Right lobe of liver (tissue), 6 donors: ENCODE measurements at places on chromosomes 3 and 15.

- no peak for DNase-seq
These were observed 14.8 kb upstream of the FRMD4B start for GRCh38 chr3:69400683-69401082.

- DNase-seq: no peak
These were observed 742.4 kb upstream of the NR2F2 start for GRCh38 chr15:95588056-95588455.

GRCh38 chr3:172466553-172467130, 18.4 kb upstream of the GHSR start:
- no peak for DNase-seq

DNA sequence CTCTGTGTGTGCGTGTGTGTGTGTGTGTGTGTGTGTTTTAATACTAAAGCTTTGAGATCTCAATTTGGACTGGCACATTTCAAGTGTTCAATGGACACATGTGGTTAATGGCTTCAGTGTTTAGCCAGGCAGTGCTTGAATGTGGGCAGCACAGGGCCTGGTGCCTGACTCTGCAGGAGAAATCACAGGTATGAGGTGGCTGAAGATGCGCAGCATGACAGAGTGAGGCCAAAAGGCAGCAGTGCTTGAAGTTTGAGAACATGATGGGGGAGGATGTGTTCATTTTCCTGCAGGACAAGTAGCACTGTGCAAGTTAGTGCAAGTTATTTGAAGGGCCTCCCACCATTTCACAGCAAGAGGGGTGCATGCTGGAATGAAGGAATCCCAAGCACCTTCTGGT, 620.5 kb upstream of the TBL1XR1 start:
- no peak for DNase-seq

DNA sequence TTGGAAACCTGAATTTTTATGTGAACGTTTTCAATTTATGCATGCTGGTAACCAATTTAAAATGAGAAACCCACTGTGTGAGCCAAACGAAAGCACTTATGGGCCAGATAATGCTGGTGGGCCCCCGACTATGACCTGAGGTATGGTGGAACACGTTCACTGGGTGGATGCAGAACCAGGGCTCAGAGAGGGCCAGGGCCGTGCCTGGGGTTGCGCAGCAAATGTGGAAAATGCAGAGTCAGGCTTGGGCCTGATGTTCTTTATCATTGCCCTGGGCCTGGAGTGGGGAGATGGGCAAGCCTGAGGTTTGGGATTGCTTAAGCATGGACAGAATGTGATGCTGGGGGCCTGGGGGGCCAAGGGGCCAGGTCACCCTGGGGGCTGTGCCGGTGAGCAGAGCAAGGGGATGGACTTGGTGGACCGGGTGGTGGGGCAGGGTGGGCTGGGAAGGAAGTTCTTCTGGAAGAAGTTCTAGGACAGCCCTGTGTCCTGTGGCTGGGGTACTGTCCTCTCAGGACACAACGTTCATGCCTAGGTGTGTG, 17.9 kb downstream of the FBLN2 start:
- no peak for DNase-seq

GRCh38 chr3:111485086-111485485, 56.9 kb upstream of the CD96 start:
- no peak for DNase-seq

- DNase-seq: no peak
These were observed 52.6 kb downstream of the MECOM start for GRCh38 chr3:169610888-169611291.

- no peak for DNase-seq
These were observed 259.2 kb downstream of the TJP1 start for GRCh38 chr15:29563112-29563511.

- no peak for DNase-seq
These were observed 106.6 kb downstream of the VGLL4 start for GRCh38 chr3:11536936-11537612.

DNA sequence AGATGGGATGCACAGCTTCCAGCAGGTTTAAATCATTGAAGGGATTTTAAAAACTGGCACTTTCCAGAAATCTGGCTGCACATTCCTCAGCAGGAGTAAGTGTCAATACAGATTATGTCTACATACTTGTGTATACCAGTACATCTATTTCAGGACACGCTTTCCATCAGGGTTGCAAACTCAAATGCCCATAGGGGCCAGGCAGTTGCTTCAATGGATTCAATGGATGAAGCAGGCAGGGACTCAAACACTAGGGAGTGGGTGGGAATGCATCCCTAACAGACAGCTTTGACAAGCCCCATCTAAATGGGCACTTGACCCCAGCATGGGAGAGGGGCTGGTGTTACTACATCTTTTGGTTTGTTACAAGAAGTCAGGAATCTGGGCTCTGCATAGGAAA, 136.8 kb downstream of the FOXP1 start:
- DNase-seq: no peak

GRCh38 chr3:127820221-127820825, 2.0 kb downstream of the MGLL start:
- DNase-seq: peak; percentile 82

GRCh38 chr15:20340931-20341661, 200.5 kb downstream of the GOLGA6L6 start:
- peak; percentile 78 for DNase-seq

DNA sequence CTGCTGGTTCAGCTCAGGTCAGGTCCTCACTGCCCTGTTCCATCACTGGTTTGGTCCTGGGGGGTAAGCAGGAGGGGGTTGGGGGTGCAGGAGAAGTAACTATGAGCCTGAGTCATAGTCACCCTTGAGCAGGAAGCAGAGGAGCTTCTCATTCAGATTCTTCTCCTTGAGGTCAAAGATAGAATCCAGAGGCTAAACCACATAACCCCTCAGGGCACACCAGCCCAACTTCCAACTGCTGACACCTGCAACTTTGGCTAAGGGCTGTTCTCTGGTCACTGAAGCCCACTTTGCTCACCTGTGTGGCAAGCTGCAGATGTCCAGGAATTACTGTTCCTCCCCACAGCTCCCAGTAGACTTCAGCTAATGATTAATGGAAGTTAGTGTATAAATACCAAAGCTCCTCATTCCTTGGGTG, 48.8 kb upstream of the LRRFIP2 start:
- no peak for DNase-seq

DNA sequence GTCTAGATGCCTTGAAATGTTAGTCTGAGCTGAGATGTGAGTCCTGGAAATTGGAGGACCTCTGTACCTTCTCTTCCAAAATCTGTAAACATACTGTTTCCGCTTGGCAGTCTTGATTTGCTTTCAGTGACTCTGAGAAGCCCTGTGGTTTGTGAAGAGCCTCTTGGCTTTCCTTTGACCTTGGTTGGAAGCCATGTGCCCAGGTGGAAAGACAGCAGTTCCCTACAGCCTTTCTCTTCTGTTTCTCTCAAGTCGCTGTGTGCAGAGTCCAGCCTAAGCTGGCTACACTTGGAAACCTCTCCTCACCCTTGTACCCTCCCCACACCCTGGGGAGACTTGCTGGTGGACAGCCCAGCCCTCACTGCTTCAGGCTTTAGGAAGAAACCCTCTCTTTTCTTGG, 129.8 kb upstream of the CTDSPL start:
- DNase-seq: no peak

DNA sequence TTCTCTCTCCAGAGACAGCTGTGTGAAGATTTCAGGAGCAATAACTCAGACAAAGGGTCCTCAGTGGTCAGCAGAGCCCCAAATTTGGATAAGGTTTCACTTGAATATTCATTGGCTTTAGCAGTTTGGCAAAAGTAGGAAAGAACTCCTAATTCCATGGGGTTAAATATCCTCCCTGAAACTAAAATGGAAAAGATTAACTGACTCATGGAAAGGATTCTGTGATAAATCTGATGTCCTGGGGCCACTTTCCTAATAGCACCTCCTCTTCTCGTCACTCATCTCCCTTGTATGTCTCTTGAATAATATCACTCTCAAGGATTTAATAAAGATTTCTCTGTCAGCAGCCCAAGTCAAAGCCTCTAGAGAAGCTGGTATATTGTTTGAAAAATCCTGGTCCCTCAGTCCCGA, 33.3 kb upstream of the TBC1D23 start:
- no peak for DNase-seq

DNA sequence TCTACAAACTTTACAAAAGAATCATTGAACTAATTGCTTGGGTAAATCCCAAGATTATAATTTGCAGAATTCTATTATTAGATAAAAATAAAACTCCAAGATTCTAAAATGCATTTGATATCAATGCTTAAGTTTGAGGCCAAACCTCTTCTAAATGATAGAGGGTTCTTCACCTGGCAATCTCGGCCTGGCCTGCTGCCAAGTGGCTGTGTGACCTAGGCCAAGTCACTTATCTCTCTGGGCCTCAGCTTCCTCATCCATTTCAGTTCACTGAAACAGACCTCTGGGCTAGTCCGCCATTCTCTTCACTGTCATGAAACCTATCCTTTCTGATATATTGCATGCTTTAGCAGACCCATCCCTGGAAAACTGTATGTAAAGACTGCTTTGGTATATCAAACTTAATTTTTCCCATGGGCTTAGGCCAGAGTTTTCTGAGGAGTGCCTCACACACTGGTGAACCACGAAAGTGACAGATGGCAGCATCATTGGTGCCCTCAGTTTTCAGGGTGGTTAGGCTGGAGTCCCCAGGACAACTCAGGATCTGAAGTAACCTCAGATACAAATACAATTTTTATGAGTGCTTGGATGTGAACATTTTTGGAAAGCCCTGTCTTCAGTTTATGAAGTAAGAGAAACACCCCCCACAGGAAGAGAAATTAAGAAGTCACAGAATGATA, 21.8 kb downstream of the NUDT16 start:
- DNase-seq: no peak

DNA sequence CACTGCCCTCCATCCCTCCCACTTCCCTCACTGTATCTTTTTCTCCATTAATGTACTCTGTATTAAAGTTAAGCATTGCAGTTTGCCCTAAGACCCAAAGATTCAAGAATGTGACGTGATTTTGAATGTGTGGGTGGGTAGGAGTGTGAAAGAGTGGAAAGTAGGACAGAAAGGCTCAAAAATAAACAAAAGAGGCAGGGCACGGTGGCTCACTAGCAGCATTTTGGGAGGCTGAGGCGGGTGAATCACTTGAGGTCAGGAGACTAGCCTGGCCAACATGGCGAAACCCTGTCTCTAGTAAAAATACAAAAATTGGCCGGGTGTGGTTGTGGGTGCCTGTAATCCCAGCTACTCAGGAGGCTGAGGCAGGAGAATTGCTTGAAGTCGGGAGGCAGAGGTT, 18.4 kb downstream of the TFRC start:
- no peak for DNase-seq

- DNase-seq: peak; percentile 33
These were observed 747 bp downstream of the MYL3 start for GRCh38 chr3:46862369-46863025.

DNA sequence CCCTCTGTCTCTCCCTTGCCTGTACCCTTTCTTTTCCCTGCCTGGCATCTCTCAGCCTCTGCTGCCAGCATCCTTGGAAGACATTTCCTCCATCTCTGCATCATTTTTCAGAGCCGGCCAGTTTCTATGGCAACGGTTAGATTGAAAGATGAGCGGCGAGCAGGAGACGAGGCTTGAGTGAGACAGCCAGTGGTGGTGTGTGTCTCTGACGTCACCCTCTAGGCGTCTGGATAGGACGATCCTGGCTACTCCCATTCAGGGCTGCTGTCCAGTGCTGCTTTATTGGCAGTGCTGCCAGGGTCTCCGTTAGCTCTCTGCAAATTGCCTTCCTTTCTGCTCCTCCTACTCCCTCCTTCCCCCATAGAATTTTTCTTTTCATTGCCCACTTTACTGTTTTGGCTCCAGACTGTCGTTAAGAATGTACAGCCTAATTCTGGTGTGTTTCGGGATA, 57.9 kb downstream of the TRAK1 start:
- DNase-seq: no peak

GRCh38 chr15:57003418-57003817, 85.0 kb downstream of the TCF12 start:
- DNase-seq: no peak

GRCh38 chr3:64147211-64147610, 78.1 kb downstream of the PRICKLE2 start:
- DNase-seq: no peak

DNA sequence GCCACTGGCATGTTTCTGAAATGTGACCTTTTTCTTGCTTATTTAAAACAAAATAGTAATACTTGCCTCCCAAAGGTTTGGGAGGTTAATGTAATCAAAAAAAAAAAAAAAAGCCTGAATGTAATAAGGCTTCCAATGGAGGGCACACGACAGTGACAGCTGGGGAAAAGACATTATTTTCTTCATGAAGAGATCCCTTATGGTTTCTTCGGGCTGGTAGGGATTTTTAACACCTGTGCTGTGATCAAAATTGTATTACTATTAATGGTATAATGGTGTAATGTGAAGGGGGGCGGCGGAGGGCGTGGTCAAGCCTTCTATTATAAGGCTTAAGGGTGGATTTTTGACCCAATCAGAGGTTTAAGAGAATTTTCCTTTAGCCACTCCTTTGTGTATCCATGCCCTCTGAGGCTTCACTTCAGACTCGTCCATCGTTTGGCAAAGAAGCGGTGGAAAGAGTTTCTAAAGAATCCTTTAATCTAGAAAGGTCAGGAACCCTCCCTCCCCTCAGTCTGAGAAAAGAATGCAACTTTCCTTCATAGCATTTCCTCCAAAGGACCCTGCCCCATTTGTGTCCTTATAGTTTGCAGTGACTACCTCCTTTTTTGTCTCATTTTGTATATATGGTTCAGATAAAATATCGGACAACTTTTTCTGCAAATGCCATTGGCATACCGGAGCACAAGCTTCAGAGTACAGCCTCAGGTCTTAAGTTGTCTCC, 89.5 kb upstream of the CHD2 start:
- DNase-seq: no peak

DNA sequence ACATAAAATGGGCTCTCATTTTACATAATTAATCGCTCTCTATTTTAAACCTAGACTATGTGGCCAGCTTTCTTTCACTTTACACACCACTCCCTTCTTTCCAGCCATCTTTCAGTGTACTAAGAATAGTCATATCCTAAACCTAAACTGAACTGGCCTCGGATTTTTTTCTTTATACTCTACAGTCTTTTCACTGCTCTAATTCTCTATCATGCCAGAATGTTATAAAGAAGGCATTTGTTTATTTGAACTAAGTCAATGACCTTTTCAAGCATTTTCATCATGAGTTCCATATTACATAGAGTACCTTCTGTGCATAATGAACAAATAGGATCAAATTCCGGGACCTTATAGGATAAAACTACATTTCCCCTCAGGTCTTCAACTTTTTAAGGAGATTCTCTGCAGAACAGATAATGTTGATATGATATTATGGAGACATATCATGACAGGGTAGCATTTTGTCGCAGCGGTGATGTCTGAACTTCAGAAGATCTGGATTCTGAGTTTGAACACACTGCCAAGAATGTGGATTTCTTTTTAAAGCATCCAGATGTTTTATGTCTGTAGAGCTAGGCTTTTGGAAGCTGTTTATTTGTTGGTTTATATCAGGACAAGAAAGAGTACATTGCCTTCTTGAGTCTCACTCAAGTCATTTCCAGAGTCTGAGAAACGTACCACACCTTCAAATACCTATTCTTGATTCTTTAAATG, 1047.3 kb downstream of the MCTP2 start:
- no peak for DNase-seq

DNA sequence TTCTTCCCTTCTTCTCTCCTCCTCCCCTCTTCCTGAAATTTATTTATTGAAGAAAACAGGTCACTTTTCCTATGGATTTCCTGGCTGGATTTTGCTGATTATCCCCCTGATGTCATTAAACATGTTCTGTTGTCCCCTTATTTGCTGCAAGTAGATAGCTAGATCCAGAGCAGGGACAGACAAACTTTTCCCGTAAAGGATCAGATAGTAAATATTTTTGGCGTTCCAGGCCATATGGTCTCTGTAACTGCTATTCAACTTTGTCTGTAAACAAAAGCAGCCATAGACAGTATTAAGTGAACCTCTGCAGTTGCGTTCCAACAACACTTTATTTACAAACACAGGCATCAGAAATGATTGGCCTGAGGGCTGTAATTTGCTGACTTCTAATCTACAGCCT, 241.3 kb downstream of the NEK10 start:
- no peak for DNase-seq
